ENCODE measurements at places on chromosomes 6 and 20.

DNA sequence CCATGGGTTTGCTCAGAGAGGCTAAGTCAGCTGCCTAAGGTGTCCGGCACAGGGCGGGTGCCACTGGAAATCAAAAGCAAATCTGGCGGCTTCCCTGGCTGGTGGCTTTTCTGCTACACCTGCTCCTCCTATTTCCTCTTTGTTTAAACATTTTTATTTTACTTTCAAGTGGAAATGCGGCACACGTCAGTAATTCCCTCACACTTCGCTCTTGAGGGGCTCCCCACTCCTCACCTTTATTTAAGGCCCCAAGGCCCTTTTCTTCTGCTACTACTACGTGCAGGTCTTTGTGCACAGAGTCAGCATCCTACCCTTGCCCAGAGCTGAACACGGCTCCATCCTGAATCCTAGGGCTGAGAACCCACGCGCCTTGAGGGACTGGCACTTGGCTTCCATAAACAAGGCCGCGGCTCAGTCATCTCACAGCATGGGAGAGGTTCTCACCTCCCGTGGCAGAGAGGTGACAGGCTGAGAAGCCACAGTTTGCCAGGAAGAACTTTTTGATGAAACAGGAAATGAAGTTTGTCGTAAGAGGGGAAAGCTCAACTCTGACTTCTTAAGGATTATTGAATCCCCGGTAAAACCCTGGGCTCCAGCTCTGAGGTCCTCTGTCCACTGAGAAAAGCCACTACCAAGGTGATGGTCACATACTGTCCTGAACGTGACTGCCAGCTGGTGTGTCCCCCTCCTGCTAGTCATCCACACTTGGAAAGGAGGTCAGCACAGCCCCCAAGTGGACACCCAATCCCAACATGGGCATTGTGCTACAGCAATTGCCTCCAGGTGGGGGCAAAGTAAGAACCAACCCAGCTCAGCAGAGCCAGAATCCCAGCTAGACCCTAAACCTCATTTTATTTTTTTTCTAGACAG is 48.0 kb downstream of the NFATC2 start:
- no peak for DNase-seq

DNA sequence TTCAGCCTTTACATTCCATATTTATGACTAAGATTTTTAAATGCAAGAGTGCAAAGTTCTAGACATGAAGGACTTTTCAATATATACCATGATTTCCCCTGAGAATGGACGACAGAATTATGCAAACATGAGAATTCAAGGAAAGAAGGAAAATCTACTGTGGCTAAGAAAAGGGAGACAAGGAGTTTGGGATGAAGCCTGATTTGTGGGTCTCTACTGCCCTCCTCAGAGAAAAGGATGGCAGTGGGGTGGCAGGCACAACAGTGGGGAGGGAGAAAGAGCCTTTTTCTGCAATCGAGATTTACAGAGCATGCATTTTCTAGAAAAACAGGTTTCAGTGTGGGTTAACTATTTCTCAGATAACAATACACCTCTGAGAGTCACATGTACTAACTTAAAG is 466.9 kb upstream of the NRSN1 start:
- DNase-seq: no peak

DNA sequence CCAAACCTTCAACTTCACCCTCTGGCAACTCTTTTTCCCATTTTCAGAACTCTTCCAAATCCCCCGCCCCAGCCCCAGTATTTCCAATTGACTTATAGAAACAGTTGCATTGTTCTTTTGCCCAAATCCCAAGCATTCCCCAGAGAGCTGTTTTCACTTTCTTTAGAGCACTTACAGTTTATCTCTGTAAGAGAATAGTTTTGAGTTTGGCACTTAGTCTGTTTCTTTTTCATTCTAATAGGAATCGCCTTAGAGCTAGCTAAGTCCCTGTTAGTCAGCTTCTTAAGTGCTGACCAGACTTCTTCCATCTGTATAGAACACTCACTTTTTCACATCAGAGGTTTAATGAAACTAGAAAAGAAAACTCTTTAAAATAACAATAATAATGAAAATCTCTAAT is 374.2 kb upstream of the FLRT3 start:
- no peak for DNase-seq

- DNase-seq: peak; percentile 59
These were observed 533 bp downstream of the ZFAND3 start for GRCh38 chr6:37819802-37820717.

- DNase-seq: no peak
These were observed 72.3 kb upstream of the NCOA3 start for GRCh38 chr20:47429409-47429808.

- DNase-seq: no peak
These were observed 356.9 kb downstream of the ARHGAP18 start for GRCh38 chr6:129353067-129353466.

GRCh38 chr6:49980898-49981297 is 11.5 kb upstream of the DEFB113 start:
- DNase-seq: peak; percentile 9

- DNase-seq: peak; percentile 61
These were observed 82.3 kb downstream of the GMPR start for GRCh38 chr6:16320533-16321340.

DNA sequence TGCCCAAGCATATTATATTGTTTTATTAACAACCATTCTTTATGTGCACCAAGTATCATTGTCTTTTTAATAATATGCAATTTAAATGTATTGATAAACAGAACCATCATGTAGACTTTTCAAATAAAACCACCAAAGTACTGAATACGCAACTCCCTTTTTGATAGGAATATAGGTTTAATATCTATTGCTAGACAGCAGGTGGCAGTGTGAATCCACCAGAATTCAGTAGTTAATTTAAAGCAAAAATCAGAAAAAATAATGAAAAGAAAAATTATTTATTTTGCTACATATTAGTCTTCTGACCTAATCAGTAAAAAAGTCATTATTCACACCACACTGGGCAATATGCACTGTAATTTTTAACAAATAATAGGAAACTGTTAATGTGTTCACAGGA is 143.7 kb downstream of the KLHL32 start:
- peak; percentile 28 for DNase-seq

DNA sequence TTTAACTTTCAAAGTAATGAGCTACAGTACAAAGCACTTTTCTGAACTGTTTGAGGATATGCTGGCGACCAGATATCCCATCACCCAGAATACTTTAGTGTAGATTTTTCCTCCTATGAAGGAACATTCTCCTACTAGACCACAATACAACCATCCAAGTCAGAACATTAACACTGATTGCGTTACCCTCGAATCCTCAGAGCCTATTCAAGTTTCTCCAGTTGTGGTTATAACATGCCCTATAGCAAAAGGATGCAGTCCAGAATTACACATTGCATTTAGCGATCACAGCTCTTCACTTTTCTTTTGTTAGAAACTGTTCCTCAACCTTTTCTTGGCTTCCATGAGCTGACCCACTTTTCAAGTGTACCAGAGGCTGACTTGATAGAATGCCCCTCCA is 87.4 kb upstream of the SOX4 start:
- no peak for DNase-seq

GRCh38 chr6:107075951-107076381 is 39.3 kb downstream of the BEND3 start:
- peak; percentile 61 for DNase-seq

- DNase-seq: no peak
These were observed 100.9 kb downstream of the HFE start for GRCh38 chr6:26187981-26188635.

DNA sequence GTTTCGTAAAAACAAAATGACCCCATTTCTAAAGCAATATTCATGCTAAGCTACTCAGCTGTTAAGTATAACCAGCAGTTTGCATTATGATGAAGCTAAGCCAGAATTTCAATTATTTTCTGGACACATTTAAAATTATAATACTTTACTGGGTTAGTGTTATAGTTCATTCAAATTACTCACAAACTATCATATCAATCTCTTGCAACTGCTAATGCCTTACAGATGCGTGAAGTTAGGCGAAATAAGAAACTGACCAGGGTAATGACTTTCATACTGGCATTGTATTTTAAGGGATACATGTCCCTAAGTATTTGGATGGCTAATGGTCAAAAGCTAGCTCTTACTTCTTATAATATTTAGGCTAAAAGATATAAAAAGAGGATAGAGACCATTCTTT is 249.6 kb downstream of the TSHZ2 start:
- DNase-seq: no peak
